ENCODE measurements at places on chromosomes 7 and 10.

DNA sequence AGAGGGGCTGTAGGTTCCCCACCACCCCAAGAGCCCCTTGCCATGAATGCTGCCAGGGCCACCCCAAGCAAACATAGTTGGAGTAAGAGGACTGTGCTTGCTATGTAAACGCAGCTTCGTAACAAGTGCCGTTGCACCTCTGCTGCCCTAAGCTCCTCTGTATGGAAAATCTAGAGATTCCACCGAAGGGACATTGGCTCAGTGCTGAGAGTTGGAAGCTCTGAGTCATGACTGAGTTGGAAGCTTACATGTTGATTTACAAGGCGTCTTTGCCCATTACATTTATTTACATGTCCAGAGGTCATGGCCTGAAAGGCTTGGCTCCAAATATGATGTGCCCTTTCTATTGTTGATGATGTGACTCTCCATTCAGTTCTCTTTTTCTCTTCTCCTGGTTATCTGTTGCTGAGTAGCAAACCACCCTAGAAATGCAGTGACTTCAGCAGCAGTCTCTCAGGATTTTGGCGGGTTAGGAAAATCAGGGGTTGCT is 233.1 kb upstream of the TCF7L2 start:
- no peak for DNase-seq

- no peak for DNase-seq
Measured at GRCh38 chr7:81626008-81626407, 143.8 kb downstream of the HGF start.

- no peak for DNase-seq
Measured at GRCh38 chr7:143126146-143126545, 5.7 kb upstream of the PIP start.

GRCh38 chr10:72832701-72833100 is 60.8 kb upstream of the OIT3 start:
- no peak for DNase-seq

DNA sequence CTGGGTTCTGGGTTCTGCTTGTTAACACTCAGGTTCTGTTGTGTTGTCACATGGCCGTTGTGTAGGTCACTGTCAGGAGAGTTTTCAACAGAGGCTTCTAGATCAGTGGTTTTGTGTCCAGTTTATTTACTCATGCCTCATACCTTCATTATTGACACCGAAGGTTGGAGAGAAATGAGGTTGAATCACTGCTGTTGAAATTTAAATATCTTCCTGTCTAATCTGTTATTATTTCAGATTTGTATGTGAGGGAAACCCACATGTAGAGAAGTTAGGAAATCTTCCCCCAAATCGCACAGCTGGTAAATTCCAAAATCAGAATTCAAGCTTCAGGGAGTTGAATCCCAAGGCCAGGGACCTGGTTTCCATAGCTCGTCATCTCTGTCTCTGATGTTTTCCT is 28.3 kb upstream of the KLF6 start:
- DNase-seq: no peak

GRCh38 chr7:33395340-33395739 is 266.0 kb downstream of the BBS9 start:
- no peak for DNase-seq

DNA sequence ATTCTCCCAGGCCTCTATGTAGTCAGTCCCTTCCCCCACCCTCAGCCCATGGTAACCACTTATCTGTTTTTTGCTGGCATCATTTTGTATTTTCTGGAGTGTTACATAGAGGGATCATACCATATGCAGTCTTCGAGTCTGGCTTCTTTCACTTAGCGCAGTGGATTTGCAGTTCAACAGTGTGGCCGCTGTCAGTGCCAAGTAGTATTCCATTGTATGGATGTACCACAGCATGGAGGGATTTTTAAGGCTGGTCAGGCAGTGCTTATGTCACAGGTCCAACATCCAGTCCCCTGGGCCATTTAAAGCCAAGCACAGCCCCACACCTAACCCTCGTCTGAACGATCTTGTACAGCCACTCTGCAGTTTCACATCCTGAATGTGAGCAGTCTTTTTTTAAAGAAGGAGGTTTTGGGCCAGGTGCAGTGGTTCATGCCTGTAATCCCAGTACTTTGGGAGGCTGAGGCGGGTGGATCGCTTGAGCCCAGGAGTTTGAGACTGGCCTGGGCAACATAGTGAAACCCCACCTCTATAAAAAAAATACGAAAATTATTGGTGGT is 121.8 kb downstream of the CUX1 start:
- no peak for DNase-seq

DNA sequence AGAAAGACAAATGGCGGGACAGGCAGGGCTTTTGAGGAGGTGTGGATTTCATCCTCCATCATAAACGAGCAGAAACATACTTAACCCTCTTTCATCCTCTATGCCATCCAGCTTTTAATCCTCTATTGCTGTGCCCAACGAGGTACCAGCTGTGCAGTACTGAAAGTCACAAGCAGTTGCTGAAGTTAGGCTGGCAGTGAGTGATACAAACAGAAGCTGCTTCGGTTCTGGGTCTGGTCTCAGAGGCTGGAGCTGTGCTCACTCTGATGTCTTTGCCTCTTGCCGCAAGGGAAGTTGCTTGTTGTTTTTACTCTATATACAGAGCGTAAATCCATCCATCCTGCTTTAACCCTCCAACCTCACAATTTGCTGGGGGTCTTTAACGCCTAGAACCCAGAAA is 235.2 kb downstream of the CELF2 start:
- DNase-seq: no peak

Measured in GDM1 (cell line).